ENCODE measurements at places on chromosomes 5 and 9.

DNA sequence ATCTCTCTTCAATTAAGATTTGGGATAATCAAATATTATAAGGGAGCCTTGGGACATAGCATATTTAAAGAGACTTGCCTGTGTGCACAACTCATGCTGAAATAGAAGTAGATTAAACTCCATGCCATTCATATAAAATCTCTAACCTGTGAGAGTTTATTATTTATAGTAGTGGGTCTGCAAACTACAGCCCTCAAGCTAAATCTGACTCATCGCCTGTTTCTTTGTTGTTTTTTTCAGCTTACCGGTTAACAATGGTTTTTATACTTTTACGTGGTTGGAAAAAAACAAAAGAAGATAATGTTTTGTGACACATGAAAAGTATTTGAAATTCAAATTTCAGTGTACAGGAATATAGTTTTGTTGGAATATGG, 61.9 kb upstream of the GHR start:
- no peak for DNase-seq

- DNase-seq: peak; percentile 15
These were observed 423 bp downstream of the IPPK start for GRCh38 chr9:92669527-92669889.

DNA sequence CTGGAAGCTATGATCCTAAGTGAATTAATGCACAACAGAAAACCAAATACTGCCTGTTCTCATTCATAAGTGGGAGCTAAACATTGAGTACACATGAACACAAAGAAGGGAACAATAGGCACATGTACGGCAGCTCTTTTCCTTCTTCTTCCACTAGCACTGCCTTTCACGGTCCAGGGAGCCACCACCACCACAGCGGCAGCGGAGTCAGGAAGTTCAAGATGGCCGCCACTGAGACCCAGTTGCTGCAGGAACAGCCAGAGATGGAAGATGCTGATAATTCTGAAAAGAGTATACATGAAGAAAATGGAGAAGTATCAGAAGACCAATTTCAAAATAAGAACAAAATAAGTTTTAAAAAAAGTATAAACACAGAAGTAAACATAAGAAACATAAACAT, 39.5 kb upstream of the TNFSF15 start:
- no peak for DNase-seq

- DNase-seq: no peak
These were observed 17.3 kb downstream of the PLAC8L1 start for GRCh38 chr5:146088098-146088497.

- no peak for DNase-seq
These were observed 992.6 kb downstream of the DNAH5 start for GRCh38 chr5:12951846-12952245.

GRCh38 chr5:144503123-144503522, 332.4 kb downstream of the KCTD16 start:
- DNase-seq: no peak

DNA sequence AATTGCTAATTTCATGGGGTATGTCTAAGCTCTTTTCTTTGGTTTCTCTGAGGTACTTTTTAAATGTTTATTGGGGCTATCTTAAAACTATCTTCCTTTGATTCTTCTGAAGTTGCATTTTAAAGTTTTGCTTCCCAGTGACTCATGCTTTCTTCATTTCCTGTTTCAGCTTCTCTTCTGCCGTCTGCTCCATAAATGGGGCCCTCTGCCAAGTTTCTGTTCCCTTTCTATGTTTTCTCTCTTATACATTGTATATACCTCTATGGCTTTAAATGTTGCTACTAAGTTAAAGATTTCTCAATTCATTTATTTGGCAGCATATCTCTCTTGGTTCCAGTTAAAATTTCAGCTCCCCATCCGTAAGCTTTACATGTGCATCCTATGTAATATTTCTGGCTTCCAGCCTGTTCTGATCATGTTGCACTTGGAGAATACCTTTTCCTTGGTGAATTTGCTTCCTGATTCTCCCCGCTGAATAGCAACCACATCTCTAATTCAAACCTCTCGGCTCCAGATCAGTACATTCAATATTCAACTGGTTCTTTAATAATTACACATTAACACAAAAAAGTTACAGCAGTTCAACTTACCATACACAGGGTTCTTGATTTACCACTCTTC, 125.3 kb downstream of the ST8SIA4 start:
- DNase-seq: no peak

DNA sequence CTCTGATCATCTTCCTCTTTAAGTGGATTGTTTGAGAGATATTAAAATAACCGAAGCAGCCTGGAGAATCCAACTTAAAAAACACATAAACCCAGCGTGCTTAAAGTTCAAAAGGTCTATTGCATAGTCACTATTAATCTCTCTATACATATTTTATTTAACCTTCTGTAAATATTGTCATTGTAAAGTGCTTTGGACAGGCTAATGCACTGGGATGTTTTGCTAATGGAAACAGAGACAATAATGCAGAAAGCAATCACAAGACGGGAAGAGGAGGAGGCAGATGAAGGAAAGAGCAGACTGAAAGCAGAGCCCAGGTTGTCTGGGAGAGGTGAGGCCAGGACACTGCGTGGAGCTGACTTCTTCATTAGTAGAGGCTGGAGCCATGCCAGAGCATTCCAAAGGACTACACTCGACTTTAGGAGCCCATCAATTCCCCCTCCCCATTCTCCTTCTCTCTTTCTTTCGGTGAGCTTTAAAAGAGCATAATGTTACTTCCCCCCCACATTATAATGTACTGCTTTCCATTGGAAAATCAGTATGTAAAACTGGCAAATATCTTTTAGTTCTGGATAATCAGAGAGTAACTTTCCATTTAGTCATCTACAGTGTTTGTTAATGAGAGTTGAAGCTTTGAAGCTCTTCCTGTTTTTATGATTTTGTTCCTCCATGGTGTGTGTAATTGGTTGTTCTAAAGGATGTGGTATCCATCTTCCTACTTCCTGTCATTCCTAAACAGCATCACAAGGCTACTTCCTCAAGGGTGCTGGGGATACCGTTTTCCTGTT, 307.3 kb upstream of the MPDZ start:
- no peak for DNase-seq

DNA sequence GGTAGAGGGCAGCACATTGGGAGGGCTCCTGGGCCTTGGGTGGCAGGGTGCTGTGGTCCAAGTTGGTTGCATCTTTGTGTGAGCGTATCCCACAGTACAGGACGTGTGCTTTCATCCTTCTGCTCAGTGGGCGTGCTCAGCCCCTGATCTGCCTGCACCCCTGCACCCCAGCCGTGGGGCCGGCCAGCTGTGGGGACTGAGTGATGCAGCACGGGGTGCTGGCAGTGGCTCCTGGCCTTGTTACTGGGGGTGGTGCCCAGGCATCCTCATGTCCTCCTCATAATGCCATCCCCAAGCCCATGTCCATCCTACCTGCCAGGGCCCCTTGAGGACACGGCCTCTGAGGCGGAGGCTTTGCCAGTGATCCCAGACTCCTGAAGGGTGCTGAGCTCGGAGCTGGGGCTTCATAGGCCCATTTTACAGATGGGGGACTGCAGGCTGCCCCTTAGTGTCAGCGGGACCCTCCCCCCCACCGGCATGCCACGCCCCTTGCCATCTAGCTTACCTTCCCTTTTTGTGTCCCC, 100.7 kb downstream of the PHF2 start:
- no peak for DNase-seq

DNA sequence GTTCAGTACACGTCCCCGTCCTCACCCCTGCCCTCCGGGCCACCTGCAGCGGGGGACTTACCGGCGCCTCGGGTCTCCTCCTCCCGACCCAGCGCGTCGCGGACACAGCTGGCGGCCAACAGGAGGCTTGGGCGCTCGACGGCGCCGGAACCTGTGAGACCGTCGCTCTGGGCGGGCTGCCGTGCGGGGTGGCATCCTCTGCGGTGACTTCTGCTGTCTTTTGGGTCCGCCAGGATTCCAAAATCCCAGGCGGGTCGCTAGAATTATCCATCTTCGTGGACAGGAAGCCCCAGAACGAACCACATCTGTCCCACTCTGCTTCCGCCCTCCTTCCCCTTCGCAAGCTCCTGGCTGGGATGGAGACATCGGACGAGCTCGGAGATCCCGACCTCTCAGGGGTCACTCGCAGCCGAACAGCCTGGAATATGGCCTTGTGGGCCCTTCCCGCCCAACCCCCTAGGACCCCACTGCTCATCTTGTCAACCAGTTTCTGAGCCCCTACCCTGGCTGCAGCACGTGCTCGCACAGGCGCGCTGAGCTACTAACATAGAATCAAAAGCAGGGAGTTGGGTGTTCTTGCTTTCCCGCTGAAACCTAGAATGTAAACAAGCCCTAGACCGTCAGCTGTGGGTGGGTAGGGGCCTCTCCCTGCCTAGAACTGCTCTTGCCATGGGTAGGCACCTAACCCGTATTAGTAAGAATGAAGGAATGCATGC, 947 bp upstream of the MARCHF3 start:
- DNase-seq: peak; percentile 13

GRCh38 chr9:34759432-34760134, 49.6 kb upstream of the CCL21 start:
- no peak for DNase-seq

DNA sequence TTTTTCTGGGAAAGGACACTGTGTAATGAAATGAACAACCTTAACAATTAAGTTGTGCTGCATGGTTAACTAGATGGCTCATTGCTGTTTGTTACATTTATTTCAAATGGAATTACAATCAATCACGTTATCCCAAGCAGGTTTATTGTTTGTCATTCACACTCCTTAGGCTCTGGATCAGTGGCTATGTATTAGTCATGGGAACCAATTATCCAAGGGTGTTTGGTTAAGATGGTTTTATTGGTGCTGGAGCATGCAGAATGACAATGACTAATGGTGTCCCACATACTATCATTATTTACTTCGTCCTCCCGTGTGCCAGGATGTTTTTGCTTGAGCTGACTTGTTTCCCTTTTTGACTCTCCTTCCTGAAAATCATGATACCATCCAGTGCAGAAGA, 10.6 kb upstream of the TRPC7 start:
- no peak for DNase-seq

GRCh38 chr9:111186021-111186530, 143.9 kb downstream of the OR2K2 start:
- no peak for DNase-seq

GRCh38 chr9:130662099-130662969, 2.1 kb upstream of the PRDM12 start:
- no peak for DNase-seq

DNA sequence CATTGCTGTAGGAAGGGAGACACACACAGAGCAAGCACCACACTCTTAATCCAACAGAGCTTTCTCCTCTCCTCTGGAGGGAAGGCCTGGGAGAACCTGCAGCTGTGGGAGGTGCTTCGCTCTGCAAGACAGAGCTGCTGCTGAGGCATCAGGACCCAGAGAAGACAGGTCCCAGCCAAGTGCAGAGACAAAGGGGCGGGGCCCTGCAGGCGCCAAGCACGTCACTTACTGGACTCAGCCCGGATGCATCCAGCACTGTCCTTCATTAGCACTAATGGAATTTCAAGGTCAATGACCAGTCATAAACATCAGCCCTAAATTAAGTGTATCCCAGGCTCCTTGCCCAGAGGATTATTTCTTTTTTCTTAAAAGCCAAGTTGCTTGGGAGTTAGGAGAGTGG, 337.1 kb upstream of the PANK3 start:
- no peak for DNase-seq

GRCh38 chr9:35658137-35658967, at the start of gene CCDC107:
Gene CCDC107, plus strand, starts transcription at chr9:35658292. Its CDS starts 88 bp downstream, at chr9:35658380.
- peak; percentile 76 for DNase-seq

DNA sequence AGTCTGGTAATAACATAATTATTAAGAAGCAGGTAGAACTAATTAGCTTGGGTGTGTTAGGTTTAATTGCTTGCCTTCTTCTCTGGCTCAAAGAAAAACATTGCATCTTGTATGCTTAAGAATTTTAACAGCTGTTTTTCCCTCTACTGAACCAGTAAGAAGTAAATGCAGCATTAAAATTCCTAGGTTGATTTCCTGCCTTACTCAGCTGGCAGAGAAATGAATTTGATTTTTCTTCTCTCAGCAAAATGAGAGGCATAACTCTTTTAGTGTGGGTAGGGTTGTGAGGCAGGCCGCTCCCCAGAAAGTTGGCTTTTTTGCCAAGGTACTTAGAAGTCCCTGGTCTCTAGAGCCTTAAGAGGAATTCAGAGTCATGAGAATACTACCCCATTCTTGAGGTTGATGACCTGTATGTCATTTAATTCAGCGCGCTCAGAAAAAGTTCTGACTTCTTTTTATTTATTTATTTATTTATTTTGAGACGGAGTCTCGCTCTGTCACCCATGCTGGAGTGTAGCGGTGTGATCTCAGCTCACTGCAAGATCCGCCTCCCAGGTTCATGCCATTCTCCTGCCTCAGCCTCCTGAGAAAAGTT, 302.6 kb downstream of the ARHGEF28 start:
- DNase-seq: no peak

DNA sequence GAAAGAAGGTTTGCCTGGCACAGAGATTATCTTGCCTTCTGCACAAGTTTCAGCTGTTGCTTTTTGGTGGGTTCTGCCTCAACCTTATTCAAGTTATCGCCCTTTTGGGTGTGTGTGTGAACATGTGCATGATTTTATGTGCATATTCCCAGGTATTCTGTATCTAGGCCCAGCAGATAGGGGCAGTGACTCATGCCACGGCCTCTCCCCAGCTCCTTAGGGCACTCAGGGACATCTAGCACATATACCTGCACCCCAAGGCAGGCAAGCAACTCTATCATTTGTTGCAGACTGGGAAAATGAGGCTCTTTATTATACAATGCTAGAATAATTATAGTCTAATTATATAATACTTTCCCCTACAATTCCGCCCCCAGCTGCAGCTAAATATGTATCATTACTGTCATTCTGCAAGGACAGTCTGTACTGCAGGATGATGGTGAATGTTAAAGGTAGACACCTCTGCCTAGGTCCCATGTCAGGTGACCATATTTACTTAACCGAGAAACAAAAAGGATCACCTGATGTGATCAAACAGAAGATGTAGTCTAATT, 128.9 kb downstream of the PDE8B start:
- no peak for DNase-seq

- peak; percentile 85 for DNase-seq
These were observed 2.8 kb upstream of the RACK1 start for GRCh38 chr5:181246276-181247049.

- no peak for DNase-seq
These were observed 8.9 kb downstream of the LRRC26 start for GRCh38 chr9:137160716-137161557.

GRCh38 chr9:9552665-9553064, 1060.1 kb downstream of the PTPRD start:
- no peak for DNase-seq

- peak; percentile 70 for DNase-seq
These were observed 1.3 kb upstream of the ABCA2 start for GRCh38 chr9:137029058-137029936.

DNA sequence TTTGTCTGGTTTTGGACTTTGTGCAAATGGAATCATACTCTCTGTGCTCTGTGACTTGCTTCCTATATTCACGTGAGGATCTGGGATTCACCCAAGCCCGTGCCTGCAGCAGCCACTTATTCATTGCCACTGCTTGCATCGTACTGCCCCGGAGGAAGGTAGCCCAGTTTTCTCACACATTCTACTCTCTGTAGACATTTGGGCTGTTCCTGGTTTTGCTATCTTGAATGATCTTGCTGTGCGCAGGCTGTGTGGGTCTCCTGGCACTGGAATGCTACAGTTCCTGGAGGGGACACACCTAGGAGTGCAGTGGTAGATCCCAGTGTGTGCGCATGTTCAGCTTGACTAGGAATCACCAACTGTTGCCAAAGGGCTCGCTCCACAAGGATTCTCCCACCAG, 99.2 kb upstream of the BOD1 start:
- DNase-seq: no peak

- no peak for DNase-seq
These were observed 12.1 kb downstream of the SEMA5A start for GRCh38 chr5:9533562-9534364.

GRCh38 chr5:10069637-10070313, 179.9 kb downstream of the ATPSCKMT start:
- DNase-seq: no peak

GRCh38 chr9:660227-660626, 181.3 kb upstream of the DMRT1 start:
- DNase-seq: no peak

Data from stimulated activated CD4-positive, alpha-beta T cell treated with anti-CD3 and anti-CD28 coated beads, Interleukin-4, amount 100 ng/mL, for 48 hours (primary cell).